ENCODE measurements at places on chromosomes 2 and 18. TPM values are rescaled to one million over a fixed set of nuclear protein-coding genes. Genes with fewer than 3 reads are reported as not detected.

CHAC2 gene
- 21.4 TPM for total RNA-seq

UCN gene
- not detected for total RNA-seq

TBR1 gene
- not detected for total RNA-seq

DSC1 gene
- total RNA-seq = not detected

AKAIN1 gene
- total RNA-seq = not detected

PROKR1 gene
- not detected for total RNA-seq

MFSD6 gene
- 2.3 TPM for total RNA-seq

ITPRIPL1 gene
- 3.2 TPM for total RNA-seq

TLK1 gene
- total RNA-seq = 10.0 TPM

XIRP2 gene
- 0.20 TPM for total RNA-seq

ADRA2B gene
- total RNA-seq = not detected

NAT8 gene
- not detected for total RNA-seq

DTNB gene
- total RNA-seq = 5.3 TPM

LPIN2 gene
- 23.9 TPM for total RNA-seq

KYNU gene
- 7.9 TPM for total RNA-seq

TSPYL6 gene
- not detected for total RNA-seq

BCS1L gene
- 36.9 TPM for total RNA-seq

GREB1 gene
- 0.34 TPM for total RNA-seq

PLCL1 gene
- 2.0 TPM for total RNA-seq

IL1R2 gene
- not detected for total RNA-seq

AGXT gene
- total RNA-seq = not detected

RTKN gene
- total RNA-seq = 5.6 TPM

GKN1 gene
- total RNA-seq = not detected

VWC2L gene
- total RNA-seq = not detected

CHRNA1 gene
- 0.07 TPM for total RNA-seq

TTR gene
- total RNA-seq = not detected

ANKRD62 gene
- total RNA-seq = not detected

CYS1 gene
- total RNA-seq = not detected

IL37 gene
- not detected for total RNA-seq

CMPK2 gene
- total RNA-seq = 30.0 TPM

NMUR1 gene
- not detected for total RNA-seq

LINC00305 gene
- not detected for total RNA-seq

GNLY gene
- total RNA-seq = not detected

TOGARAM2 gene
- total RNA-seq = not detected

LIPG gene
- total RNA-seq = 87.9 TPM

SNED1 gene
- 4.3 TPM for total RNA-seq

DPP4 gene
- total RNA-seq = 20.2 TPM

CCDC121 gene
- 1.8 TPM for total RNA-seq

MYO5B gene
- 2.1 TPM for total RNA-seq

SPP2 gene
- not detected for total RNA-seq

OSR1 gene
- not detected for total RNA-seq

ZEB2 gene
- 9.7 TPM for total RNA-seq

KCNG2 gene
- not detected for total RNA-seq

CFC1 gene
- not detected for total RNA-seq

SLC8A1 gene
- 0.34 TPM for total RNA-seq

PAIP2B gene
- 0.27 TPM for total RNA-seq

ZNF236 gene
- total RNA-seq = 6.2 TPM

TNFRSF11A gene
- total RNA-seq = 6.2 TPM

GPAT2 gene
- total RNA-seq = 7.6 TPM

CDCA7 gene
- 22.5 TPM for total RNA-seq

Measured in mammary microvascular endothelial cell (primary cell).